CD4-positive, alpha-beta T cell (primary cell): ENCODE measurements at places on chromosomes 13 and 19.

GRCh38 chr13:30140973-30141372 lies 166.4 kb downstream of the KATNAL1 start:
- no peak for DNase-seq

GRCh38 chr19:4749870-4750590 lies 26.4 kb upstream of the DPP9 start:
- DNase-seq, result no peak

DNA sequence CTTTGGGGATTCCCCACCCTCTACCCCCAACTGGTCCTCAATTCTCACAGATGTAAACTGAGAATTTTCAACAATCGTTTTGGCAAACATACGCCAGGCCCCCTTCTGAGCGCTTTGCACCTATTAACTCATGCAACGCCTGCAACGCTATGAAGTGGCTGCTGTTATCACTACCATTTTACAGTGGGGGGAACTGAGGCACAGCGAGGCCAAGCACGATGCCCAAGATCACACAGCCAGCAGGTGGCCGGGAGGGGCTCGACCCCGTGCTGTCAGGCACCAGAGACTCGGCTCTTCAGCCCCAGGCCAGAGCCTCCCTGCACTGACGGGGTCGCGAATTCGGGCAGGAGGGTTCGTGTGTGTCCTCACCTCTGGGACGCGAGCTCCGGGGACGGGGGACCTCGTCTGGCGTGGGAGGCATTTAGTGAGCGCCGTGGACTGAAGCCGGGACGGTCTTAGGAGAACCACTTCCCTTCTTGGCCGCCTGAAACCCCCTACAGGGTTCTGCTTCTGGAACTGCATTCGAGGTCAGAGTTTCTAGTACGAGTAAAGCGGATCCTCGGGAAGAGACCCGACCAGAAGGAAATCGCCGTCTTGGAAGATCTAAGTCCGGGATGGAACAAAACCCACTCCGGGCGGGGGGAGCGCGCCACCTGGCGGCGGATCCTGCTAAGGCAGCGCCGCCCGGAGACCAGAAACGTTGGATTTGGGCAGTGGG lies 21.0 kb downstream of the ZNF114 start:
- peak; percentile 60 for DNase-seq

GRCh38 chr13:88526853-88527215 lies 855.7 kb downstream of the SLITRK5 start:
- no peak for DNase-seq

GRCh38 chr13:35720290-35720689 lies 243.8 kb upstream of the MAB21L1 start:
- no peak for DNase-seq

GRCh38 chr13:112735791-112736190 lies 46.0 kb downstream of the ATP11A start:
- no peak for DNase-seq

GRCh38 chr19:36420961-36421748 lies 2.7 kb upstream of the ZFP82 start:
- DNase-seq, result no peak

DNA sequence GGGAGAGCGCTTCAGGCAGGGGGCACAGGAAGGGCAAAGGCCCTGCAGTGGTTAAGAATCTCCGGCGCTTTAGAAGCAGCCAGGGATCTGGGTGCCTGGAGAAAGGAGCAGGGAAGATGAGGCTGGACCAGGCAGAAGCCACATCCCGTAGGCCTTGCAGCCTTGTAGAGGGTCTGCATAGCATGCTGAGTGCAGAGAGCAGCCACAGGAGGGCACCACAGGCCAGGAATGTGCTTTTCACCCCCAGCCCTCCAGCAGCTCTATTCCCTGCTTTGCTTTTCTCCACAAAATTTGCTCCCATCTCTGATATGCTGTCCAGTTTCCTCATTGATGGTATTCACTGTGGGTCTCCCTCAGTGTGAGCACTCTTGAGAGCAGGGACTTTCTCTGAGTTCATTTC lies 5.7 kb downstream of the WDR62 start:
- DNase-seq, result no peak

DNA sequence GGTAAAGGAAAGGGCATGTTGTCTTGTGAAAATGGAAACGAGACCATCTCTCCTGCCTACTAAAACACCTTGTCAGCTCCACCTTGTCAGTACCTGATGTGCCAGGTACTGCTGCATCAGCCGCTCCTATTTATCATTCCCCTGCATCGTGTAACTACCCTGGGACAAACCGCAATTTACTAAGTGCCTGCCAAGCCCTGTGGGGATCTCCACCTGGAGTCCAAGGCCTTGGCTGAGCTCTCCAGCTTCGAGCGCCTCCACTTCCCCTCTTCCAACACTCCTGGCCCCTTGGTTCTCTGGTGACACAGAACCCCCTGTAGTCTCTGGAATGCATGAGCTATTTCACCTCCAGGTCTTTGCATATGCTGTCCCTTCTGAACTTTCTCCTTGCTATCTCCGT lies 25.9 kb upstream of the CCNP start:
- no peak for DNase-seq

DNA sequence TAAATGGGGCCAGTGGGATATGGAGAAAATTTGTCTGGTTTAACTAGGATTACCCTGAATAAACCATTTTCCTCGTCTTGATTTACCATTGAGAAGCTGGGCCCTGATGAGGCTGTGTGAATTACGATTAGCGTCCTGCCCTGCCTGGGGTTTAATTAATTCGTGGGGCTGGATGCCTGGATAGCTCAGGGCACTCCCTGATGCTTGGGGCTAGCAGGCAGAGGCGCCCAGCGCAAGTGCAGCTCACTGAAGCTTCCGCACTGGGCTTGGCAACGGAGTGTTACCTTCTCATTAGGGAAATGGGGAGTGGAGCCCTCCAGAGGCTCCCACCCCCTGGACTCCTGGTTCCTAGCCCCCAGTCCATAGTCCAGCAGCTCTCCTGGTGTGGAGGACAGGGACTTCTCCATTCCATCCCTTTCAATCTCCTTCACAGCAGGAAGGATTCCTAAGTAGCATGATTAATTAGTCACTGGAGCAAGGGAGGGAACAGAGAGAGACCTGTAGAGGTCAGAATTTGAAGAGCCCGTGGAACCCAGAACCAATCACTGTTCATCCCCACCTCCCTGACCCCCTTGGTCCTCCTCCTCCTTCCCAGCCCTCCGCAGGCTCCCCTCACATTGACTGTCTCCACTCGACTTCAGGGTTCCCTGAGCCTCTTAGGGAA lies 107.2 kb downstream of the UQCRFS1 start:
- no peak for DNase-seq

- no peak for DNase-seq
Observed at GRCh38 chr13:44932171-44932849, 57.0 kb downstream of the NUFIP1 start.

GRCh38 chr13:33379608-33380007 lies 94.1 kb upstream of the STARD13 start:
- DNase-seq, result no peak

GRCh38 chr13:109971006-109971405 lies 184.6 kb upstream of the IRS2 start:
- no peak for DNase-seq

DNA sequence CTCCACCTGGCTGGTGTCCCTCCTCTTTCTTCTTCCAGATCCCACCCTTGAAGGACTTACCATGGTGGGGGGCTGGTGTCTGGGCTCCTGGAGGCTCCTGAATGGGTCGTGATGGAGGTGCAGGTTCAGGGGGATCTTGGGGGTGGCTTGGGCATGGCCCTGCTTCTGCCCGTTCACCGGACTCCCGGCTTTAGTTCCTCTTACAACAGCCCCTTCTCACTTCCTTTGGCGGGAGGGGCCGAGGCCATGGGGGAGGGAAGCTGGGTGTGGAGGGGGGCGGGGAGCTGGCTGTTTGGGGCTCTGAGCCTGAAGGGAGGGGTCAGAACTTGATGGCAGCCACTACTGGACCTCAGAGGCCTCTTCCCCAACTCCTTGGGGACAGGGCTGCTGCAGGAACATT lies at the start of gene MYO1F:
Gene MYO1F (minus strand): TSS at position 196 of the 400 bp plus-strand sequence. CDS start 133 bp downstream, at position 63.
- peak; percentile 46 for DNase-seq

DNA sequence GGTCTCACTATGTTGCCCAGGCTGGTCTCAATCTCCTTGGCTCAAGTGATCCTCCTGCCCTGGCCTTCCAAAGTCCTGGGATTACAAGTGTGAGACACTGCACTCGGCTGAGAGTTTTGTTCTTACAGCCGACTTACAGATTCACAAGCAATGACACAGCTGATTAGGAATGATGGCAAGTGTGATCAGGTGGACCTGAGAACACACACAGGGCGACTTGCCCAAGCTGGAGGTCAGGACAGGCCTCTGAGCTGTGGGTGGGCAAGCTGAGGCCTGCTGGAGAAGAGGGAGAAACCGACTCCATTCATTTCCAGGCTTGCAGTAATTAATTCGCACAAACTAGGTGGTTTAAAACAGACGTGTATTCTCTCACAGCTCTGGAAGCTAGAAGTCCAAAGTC lies 8.1 kb upstream of the ATG4D start:
- DNase-seq, result no peak

DNA sequence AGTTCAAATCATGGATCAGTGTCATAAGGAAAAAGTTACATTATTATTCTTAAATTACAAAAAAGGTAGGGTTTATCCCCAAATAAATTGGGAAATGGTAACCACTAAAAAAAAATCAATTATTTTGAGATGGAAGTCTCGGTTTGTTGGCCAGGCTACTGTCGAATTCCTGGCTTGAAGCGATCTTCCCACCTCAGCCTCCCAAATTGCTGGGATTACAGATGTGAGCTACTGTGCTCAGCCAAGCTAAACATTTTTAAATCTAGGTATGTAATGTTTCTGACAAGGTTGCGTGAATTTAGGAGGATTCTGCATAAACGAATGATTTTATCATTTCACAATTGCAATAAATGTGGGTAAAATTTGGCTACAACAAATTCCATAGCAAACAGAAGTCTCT lies 2.0 kb downstream of the NAA16 start:
- DNase-seq, result no peak

GRCh38 chr13:108315273-108315672 lies 45.8 kb downstream of the TNFSF13B start:
- DNase-seq, result no peak

GRCh38 chr19:41435936-41436673 lies 3.6 kb downstream of the DMAC2 start:
- no peak for DNase-seq

DNA sequence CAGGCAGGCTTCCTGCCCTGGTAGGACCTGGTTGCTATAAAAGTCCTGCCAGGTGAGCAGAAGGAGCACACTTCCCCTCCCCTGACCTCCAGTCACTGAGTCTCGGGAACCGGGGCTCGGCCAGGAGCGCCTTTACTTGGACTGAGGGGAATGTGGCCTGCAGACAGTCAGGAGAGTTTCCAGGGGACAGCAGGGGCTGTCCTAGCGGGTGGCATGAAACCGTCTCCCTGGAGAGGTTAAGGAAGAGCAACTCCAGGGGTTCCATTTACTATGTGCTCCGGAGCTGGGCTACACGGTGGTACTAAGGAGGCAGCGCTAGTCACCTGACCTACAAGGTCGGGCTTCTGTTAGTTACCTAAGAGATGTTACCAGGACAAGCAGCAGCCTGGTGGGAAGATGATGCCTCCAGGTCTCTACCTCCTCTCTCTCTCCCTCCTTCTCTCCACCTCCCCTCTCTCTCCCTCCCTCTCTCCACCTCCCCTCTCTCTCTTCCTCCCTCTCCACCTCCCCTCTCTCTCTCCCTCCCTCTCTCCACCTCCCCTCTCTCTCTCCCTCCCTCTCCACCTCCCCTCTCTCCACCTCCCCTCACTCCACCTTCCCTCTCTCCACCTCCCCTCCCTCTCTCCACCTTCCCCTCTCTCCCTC lies 4.1 kb upstream of the CNOT3 start:
- no peak for DNase-seq

- no peak for DNase-seq
Observed at GRCh38 chr13:41284512-41285288, 21.3 kb upstream of the MTRF1 start.
